MG63 (cell line): ENCODE measurements at places on chromosomes 3 and 15.

DNA sequence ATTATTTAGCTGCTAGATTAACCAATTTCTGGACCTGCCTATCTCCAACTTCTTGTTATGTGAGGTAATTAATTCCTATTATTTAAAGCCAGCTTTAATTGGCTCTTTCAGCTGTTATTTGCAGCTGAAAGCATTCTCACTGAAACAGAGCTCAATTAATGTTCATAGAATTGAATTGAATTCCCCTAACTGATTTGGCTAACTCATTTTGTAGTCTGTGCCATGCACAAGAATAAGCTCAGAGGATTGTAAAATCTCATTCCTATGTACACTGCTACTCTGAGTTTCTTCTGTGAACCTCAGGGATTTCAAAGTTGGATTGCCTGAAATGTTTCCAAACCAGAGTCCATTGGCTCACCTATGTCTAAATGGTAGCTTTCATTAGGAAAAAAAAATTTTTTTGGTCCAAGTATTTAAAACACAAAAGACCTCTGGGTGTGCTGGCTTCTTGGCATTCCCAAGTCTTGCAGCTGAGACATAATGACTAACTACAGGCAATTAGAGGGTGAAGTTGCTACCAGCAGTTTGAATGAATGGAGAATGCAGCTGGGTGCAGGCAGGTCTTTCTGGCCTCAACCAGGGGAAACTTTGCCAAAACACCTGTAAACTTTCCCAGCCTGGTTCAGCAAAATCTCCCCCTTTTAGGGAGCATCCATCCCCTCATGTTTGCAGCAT lies 134.3 kb downstream of the EDEM1 start:
- DNase-seq = no peak

DNA sequence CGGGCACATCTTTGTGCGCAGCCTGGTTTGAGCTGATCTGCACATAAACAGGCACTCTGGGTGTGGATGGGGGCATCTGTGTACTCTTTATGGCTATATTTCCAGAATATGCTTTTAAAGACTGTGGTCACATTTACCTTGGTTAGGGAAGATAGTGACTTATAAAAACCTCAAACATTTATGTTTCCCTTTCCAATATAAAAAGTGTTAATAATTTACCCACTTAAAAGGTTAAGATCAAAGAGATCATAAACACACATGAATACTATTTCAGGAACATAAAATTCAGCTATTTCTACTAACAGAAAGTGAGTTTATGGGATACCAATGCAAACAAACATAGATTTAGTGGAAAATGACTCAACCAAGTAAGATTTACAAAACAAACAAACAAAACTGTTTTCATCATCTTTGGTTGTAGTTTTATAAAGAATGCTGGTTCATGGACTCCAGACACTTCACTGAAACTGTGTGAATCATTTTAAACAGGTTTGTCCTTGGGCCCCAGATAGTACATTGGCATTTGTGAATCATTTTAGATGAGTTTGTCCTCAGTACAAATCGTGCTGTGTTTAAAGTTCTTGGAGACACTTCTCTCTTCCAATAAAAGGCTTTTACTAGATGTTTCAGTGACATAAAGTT lies 253.5 kb upstream of the CTDSPL start:
- DNase-seq = no peak

GRCh38 chr3:150603980-150604319 lies 829 bp downstream of the SELENOT start:
- DNase-seq = no peak

GRCh38 chr15:58396181-58396580 lies 35.6 kb upstream of the LIPC start:
- peak; percentile 83 for DNase-seq

DNA sequence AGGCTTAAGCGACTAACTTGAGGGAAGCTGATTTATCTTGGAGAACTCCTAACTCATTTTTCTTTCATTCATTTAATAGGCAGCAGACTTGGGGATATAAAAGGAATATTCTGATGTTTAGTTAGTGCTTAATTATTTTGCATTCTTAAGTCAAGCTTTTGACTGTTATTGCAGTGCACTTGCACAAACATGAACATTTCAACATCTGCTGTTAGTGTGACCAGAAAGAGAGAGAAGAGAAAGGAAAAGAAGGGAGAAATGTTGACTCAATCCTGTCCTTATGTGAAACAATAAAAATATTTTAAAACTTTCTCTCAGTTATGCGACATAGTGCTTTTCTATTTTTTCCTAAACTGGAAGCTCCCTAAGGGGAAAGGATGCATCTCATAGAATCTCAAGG lies 507.8 kb downstream of the LPP start:
- DNase-seq = no peak

DNA sequence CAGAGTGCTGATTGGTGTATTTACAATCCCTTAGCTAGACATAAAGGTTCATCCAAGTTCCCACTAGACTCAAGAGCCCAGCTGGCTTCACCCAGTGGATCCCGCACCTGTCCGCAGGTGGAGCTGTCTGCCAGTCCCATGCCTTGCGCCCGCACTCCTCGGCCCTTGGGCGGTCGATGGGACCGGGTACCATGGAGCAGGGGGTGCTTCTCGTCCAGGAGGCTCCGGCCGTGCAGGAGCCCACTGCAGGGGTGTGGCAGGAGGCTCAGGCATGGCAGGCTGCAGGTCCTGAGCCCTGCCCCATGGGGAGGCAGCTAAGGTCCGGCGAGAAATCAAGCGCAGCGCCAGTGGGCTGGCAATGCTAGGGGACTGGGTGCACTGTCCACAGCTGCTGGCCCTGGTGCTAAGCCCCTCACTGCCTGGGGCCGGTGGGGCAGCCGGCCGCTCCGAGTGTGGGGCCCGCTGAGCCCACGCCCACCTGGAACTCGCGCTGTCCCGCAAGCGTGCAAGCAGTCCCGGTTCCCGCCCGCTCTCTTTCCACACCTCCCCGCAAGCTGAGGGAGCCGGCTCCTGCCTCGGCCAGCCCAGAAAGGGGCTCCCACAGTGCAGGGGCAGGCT lies 1206.3 kb downstream of the OTOL1 start:
- no peak for DNase-seq

- no peak for DNase-seq
Measured at GRCh38 chr15:53359038-53359437, 400.4 kb downstream of the WDR72 start.

DNA sequence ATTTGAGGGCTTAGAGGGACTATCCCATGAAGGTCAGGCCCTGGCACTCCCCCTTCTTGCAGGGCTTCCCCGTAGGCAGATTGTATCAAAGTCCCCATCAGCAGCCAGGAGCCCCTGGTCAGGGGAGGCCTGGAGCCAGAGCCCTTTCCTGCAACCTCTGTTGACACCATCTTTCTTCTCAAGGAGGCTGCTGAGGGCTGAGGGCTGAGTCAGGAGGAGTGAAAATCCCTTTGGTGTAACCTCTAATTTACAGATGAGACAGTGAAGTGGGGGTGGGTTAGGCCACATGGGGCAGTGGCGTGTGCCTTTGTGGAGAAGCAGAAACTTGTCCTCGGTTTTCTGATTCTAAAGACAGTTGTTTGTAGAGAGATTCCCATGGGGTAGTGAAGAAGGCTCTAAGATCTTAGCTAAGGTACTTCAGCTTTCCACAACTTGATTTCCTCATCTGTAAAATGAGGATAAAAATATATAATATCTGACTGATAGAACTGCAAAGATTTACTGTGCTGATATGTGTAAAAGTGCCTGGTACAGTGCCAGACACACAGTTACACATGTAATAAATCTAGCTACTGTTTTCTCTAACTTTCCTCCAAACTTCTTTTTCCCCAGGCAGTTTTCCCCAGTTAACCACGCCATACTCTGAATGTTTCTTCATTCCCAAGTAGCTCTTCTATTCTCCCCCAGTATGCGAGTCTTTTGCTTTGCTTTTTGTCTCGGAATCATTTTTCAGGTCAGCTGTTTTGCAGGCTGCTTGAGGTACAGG lies 249.4 kb upstream of the TPM1 start:
- no peak for DNase-seq
